ENCODE measurements at places on chromosomes 1 and 21.

DNA sequence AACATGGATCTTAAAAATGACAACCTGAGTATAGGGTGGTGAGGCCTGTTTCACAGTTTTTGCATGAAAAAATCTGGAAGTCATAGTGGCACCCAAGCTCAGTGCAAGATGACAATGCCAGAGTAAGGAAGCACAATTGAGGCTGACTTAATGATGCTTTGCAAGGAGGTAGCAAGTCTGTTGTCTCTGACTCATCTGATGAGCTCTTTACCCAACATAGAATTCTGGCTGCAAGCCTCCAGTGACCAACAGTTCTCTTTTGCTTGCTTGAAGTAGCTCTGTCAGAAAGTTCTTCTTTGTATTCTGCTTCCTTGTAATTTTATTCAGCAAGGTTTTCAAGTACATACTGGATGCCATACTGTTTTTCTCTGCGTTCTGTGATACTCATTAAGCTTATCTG lies 117.1 kb downstream of the FOXD2 start:
- DNase-seq: no peak

DNA sequence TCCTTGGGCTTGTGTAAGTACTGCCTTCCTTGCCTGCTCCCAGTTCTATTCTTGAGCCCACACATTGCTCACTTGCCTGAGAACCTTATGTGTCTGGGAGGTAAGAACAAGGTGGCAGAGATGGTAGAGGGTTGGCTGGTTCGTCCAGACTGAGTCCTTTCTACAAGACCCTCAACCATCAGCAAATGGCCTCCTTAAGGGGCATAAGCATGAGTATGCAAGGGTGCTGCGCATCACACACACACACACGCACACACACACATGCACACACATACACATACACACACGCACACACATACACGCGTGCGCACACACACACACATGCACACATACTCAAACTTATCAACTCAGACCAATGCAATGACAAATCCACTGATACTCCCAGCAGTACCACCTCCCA lies 56.9 kb downstream of the RHBG start:
- no peak for DNase-seq

DNA sequence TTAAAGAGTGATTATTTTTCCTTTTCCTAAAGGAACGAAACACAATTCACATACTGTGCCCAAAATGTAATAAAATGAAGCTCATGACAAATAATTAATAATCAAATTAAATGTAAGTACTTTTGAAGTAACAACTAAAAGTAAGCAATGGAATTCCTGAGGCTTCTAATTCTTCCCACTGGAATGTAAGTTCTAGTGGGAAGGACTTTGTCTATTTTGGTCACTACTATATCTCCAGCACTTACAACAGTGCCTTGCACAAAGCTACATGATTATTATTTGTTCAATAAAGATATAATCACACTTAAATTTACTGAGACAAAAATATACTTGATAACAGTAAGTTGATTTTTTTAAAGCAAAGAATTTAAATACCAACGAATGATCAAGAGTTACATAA lies 128.8 kb downstream of the COQ8A start:
- DNase-seq: no peak

GRCh38 chr1:217027403-217028080 lies 304.3 kb upstream of the ESRRG start:
- DNase-seq: no peak

- no peak for DNase-seq
Observed at GRCh38 chr1:203858055-203858454, 3.3 kb upstream of the SNRPE start.

GRCh38 chr1:19799230-19800075 lies at the start of gene TMCO4:
TMCO4 (minus strand) TSS chr1:19799916; CDS start chr1:19780758, 19,158 bp downstream.
- peak; percentile 71 for DNase-seq

DNA sequence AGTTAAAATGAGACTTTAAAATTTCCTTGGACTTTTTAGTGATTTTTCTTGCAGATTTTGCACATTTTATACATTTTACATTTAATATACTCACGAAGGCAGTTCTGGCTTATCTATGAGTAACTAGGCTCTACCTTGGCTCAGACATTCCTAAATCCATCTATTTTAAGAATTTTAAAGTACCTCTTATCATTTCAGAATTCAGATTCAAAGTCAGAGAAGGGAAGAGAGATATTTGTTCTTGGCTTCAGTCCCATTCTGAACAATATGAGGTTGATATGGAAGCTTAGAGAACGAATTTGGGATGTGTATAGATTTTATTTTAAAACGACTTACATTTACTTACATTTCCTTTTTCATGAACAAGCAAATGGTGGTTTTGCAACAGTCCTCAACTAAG lies 230.2 kb downstream of the LMO4 start:
- DNase-seq: no peak

GRCh38 chr1:180849031-180849775 lies 63.5 kb upstream of the KIAA1614 start:
- DNase-seq: no peak

- DNase-seq: no peak
Observed at GRCh38 chr1:61052395-61053225, 29.8 kb upstream of the NFIA start.

DNA sequence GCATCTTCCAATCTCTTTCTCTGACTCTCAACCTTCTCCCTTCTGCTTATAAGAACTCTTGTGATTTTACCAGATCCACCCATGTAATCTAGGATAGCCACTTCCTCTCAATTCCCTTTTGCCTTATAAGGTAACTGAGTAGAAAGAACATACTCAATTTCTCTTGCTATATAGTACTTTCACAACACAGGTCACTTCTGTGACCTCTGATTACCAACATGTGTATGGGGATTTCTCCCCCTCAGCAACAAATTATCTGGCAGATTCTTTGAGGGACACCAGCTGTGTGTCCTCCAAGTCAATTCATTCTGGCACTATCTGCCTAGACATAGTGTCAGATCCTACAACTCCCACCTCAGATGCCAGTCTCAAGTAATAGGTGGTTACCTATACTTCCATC lies 62.5 kb downstream of the IL23R start:
- DNase-seq: no peak

GRCh38 chr1:94994805-94995204 lies 67.9 kb upstream of the CNN3 start:
- DNase-seq: no peak

DNA sequence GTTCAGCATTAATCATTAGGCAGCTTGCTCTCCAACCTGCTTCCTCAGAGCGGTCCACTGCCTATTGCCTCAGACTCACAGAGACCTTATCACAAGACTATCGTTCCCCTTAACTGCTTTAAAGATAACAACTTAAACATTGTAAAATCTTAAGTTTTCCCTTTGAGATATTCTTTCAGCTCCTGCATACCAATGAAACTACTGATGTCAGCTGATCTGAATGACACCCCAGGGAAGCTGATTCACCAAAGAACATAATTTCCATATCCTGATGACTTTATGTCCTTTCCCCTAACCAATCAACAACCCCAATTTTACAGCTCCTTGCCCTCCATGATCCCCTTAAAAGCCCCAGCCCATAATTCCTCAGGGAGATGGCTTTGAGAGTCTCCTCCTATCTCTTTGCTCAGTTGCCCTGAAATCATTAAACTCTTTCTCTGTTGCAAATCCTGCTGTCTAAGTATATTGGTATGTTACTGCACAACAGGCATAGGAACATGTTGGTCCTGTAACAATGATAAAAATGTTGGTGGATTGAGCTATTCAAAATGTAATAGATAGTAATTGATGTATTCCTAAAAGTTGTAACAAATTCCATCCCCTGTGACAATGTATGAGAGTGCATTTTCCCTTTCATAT lies 621.4 kb upstream of the RGS18 start:
- no peak for DNase-seq

- no peak for DNase-seq
Observed at GRCh38 chr1:171329251-171329650, 15.3 kb downstream of the FMO4 start.

DNA sequence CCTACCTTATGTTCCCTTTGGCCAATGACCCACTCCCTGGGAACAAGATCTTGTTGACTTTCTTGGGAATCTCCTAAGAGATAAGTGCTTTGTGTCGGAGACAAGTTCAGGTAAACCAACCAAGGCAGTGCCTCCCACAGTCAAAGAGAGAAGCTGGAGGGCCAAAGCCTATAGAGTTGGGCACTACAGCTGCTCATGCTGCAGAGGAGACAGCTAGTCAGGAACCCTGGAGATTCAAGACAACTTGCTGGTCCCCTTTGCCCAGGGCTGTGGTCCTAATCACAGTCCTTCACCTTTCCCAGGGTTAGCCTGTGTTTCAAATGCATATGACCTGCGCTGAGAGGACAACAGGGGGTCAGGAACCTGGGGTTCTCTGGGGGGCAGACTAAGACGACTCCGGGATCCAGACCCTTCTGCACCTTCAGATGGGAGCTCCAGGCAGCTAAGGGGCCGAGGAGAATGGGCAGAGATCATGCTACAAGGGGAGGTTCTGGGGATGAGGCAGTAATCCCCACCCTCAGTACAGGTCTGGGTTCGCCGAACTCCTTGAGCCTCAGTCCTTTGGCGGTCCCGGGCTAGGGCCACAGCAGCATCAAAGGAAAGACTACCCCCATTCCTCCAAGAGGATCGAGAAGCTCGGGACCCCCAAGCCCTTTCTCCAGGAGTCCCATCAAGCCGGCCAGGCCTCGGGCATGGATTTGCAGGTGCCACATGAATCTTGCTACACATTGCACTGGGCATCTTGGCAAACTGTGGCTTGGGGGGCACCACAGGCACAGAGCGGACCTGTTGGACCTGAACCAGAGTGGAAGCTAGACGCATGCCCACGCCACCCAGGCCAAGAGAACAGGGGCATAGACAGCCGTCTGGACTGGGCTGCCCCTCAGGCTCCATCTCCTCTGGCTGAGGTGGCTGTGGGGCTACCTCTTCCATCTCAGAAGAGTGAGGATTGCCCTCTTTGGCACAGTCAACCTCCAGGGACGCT lies 2.0 kb upstream of the USF1 start:
- no peak for DNase-seq

- DNase-seq: no peak
Observed at GRCh38 chr1:58722967-58723366, 23.1 kb upstream of the MYSM1 start.

- DNase-seq: no peak
Observed at GRCh38 chr1:25011275-25011674, 81.2 kb upstream of the RUNX3 start.

DNA sequence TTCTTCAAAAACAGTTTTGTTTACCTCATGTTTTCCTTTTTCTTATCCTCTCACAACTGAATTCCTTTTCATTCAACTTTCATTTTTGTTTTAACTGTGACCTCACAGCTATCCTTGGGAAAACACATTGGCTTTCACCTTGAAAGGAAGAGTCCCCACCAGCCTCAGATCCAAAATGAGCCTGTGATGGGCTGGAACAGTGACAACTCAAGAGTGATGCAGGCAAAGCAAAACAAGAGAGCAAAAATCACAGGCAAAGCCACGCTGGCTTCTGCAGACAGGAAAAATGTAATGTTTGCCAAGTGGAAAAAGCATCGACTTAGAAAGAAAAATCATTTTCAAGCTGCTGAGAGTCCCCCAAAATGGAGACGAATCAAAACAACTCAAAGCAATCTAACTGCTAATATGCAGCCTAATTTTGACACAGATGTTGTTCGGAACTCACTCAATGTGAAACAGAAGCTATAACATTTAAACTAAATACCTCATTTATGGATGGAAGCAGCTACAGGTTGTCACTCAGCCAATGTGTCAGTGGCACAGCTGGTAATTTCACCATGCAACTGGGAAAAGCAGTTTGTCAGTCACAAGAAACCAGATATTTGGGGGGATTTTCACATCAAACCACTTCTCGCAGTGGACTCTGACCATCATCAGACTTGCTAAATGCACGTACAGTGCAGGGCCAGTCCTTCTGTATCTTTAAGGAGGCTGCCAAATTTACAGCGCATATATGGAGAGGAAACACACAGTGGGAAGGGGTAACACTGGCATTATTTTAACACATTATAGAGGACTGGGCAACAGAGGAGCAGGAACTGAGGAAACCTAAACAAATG lies 50.7 kb downstream of the ALG14 start:
- no peak for DNase-seq

GRCh38 chr1:152035539-152036266 lies 1.1 kb downstream of the S100A11 start:
- peak; percentile 40 for DNase-seq

DNA sequence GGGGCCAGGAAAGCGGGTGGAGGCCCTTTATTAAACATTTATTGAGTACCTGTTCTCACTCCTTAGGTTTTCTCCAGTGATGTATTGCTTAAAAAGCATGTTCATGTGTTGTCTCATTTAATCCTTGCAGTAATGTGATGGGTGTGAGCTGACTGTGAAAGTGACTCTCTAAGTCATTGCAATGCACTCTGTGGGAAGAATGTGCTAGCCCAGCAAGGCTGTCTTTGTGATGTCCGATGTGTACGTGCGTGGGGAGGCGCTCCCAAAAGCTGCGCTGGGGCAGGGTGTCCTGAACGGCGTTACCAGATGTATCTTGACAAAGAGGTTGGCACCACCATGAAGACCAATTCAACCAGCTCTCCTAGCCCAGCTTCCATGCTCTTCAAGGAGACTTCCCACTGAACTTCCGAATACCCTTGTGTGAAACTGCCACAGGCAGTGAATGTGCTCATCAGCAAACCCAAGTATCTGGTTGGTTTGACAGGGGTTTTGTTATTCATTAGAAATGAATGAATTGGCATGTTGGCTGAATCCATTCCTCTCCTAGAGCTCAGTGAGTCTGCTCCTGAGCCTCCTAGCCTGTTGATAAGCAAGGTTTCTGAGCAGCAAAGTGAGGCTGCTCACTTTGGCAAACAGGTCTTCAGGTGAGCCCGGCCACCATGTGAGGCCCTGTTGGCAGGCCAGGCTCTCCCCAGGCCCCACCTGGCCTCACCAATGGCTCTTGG lies 28.0 kb downstream of the NUAK2 start:
- no peak for DNase-seq

DNA sequence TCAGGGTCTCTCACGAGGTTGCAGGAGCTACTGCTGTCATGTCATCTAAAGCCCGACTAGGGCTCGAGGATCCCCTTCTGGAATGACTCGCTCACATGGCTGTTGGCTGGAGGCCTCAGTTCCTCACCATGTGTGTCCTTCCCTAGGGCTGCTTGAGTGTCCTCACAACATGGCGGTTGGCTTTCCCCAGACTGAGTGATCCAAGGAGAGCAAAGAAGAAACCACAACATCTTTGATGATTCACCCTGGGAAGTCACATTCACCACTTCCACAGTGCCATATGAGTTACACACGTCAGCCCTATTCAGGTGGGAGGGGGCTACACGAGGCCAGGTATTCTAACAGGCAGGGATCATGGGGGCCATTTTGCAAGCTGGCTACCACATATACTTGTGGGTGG lies 64.9 kb downstream of the FHAD1 start:
- DNase-seq: no peak

- DNase-seq: no peak
Observed at GRCh38 chr1:164765992-164766720, 207.2 kb downstream of the PBX1 start.

GRCh38 chr1:26583646-26584485 lies 54.3 kb downstream of the RPS6KA1 start:
- peak; percentile 58 for DNase-seq

DNA sequence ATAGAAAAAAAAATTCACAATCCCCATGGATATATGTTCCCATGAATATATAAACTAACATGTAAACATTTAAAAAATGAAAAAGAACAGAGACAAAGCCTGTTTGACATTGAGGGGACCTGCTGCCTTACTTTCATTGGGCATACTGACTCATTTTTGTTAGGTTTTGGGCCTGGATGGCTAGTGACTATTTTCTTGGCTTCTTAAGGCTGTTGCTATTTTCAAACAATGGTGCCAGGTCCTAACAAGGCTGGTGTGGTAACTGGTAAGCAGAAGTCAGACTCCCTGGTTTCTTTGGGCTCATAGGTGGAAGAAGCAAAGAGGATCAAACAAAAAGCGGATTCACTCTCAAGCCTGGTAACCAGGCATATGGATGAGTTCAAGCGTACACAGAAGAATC lies 51.0 kb downstream of the LAMC2 start:
- no peak for DNase-seq

GRCh38 chr1:234728740-234729139 lies 118.8 kb upstream of the IRF2BP2 start:
- no peak for DNase-seq

All from activated CD4-positive, alpha-beta T cell treated with anti-CD3 and anti-CD28 coated beads, Interleukin-2, amount 50 U/mL, for 48 hours (primary cell).